Immature natural killer cell (primary cell): ENCODE measurements at places on chromosomes 7 and 10.
A peak's percentile ranks its signal among the peaks of the same experiment; 100 is the strongest.

DNA sequence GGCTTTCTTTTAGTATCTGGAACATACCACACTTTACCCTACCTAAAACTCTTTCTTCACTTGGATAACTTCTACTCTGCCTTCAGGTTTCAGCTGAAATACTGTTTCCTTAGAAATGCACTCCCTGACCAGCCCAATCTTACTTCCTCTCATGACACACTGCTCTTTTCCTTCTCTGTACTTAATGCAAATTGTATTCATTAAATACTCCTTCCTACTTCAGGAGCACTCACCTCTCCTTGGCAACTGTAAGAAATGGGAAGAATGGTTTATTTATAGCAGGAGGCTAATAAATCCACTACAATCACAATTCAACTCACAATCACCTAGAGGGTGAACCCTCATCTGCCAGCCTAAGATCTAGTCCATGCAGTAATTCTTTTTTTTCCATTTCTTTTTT, 15.2 kb downstream of the ZCWPW1 start:
- no peaks in the 10 kb centered on the region for H3K4me1 ChIP-seq
- H3K36me3 ChIP-seq: peaks cover 10% of the 10 kb centered on the region
- H3K27me3 ChIP-seq: no peaks in the 10 kb centered on the region
- H3K4me3 ChIP-seq: no peak overlapping the region

DNA sequence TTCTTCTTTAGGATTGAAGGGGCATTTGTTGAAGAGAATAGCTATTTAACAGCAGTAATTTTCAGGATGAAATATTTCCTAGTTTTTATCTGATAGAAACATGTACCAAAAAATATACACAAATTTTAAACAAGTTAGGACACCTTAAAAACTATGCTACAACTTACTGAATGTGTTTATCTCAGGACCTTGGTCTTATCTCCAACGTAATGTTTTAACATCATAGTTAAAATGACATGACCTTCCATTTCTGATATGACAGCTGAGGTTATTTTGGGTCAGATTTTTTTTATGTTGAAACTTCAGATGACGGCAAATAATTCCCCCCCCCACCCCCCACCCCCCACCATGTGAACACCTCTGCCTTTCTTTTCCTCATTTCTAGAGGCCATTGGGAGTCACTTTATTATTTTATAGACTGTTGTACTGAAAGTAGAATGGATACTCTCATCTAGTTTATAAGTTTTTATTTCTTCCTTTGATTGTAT, 8.0 kb downstream of the MRLN start:
- H3K27ac ChIP-seq: no peak overlapping the region
- no peaks in the 10 kb centered on the region for H3K4me1 ChIP-seq
- DNase-seq: no peak

GRCh38 chr10:1434912-1435692, 302.2 kb downstream of the ADARB2 start:
- H3K36me3 ChIP-seq: no peaks in the 10 kb centered on the region
- no peaks in the 10 kb centered on the region for H3K27me3 ChIP-seq
- H3K27ac ChIP-seq: no peak overlapping the region

GRCh38 chr10:60147576-60148265, 241.4 kb upstream of the CCDC6 start:
- no peak overlapping the region for H3K27ac ChIP-seq
- H3K36me3 ChIP-seq: no peaks in the 10 kb centered on the region
- H3K4me3 ChIP-seq: no peak overlapping the region
- no peaks in the 10 kb centered on the region for H3K27me3 ChIP-seq

GRCh38 chr7:95772298-95772770, at the start of gene DYNC1I1:
Gene DYNC1I1 (plus strand): TSS chr7:95772554. CDS start chr7:95804730, 32,176 bp downstream.
- no peak within 1 kb of the TSS for H3K27ac ChIP-seq
- peak within 1 kb of the TSS; percentile 84 for H3K4me3 ChIP-seq
- DNase-seq: peak; percentile 10
- peaks cover 6% of the 10 kb centered on the region for H3K4me1 ChIP-seq
- H3K27me3 ChIP-seq: peaks cover 11% of the 10 kb centered on the region
- no peaks in the 10 kb centered on the region for H3K36me3 ChIP-seq

DNA sequence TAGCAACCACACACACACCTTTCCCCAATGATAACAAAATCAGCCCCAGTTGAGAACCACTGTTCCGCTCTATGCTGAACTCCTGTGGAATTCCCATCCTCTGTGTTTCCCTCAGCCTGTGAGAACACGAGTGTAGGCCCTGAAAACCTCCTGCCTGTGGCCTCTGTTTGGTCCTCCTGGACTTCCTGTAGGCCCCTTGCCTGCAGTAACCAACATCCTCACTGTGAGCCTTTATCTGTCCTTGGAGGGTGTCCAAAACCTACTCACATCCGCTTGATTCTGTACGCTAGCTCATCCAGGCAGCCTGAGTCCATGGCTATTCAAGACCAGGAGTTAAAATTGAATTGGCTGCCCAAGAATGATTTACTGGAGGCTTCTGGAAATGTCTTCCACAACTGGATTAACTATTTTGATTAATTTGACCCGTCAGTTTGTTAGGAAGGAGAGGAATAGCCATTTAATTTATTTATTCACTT, 149.8 kb downstream of the AKR1D1 start:
- H3K27ac ChIP-seq: no peak overlapping the region
- H3K27me3 ChIP-seq: no peaks in the 10 kb centered on the region
- no peak overlapping the region for H3K4me3 ChIP-seq
- no peaks in the 10 kb centered on the region for H3K36me3 ChIP-seq
- DNase-seq: no peak

DNA sequence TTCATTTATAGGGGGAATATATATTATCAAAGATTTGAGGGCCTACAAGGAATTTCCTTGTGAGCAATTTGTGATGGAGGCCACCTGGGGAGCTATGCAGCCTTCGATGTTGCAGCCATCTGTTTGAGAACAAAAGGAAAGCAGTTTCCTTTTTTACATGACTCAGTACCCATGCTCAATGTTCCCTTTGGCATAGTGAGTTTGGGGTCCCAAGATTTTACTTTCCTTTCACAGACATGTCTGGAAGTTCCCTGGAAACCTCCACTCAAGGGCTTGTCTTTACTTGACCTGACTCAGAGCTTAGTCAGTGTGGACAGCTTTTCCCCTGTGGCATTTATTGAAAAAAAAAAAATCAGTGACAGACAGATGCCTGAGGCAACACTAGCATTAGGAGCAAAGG, 73.5 kb upstream of the VIPR2 start:
- H3K27ac ChIP-seq: peak overlapping the region; percentile 57
- H3K4me3 ChIP-seq: no peak overlapping the region
- no peaks in the 10 kb centered on the region for H3K4me1 ChIP-seq

GRCh38 chr10:132487241-132488135, 50.1 kb upstream of the INPP5A start:
- no peak for DNase-seq
- H3K36me3 ChIP-seq: no peaks in the 10 kb centered on the region
- H3K4me3 ChIP-seq: no peak overlapping the region
- H3K27ac ChIP-seq: no peak overlapping the region
- no peaks in the 10 kb centered on the region for H3K4me1 ChIP-seq
- H3K27me3 ChIP-seq: peaks cover 3% of the 10 kb centered on the region

DNA sequence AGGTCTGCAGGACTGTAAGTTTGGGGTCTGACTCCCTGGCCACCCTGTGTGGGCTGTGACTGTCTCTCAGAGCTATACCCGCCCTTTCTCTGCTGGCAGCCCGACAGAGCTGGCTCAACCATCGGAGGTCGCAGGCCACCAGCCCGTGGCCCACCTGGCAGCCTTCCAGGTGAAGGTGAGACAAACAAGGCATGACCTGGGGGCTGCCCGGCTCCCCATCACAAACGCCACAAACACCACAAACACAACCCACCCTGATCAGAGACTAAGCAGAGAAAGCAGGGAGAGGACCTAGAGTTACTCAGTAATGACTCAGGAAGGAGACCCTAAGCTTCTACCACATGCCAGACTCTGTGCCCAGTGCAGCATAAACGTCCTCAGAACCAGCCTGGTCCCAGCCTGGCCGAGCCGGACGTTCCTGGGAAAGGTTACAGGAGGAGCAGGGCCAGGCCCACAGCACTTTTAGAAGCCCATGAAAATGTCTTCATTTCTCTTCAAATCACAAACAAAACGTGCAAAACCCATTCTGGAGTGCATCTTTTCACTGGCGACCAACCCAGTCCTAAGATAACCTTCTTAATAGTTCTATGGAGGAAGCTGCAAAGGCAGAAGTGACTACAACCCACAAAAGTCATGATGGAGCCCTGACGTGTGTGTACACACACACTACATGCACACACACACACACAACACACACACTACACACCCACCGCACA, 66.8 kb downstream of the MKI67 start:
- H3K4me1 ChIP-seq: peaks cover 84% of the 10 kb centered on the region
- peak overlapping the region; percentile 45 for H3K4me3 ChIP-seq
- peaks cover 24% of the 10 kb centered on the region for H3K36me3 ChIP-seq
- H3K27ac ChIP-seq: peak overlapping the region; percentile 99
- DNase-seq: peak; percentile 44
- H3K27me3 ChIP-seq: peaks cover 35% of the 10 kb centered on the region

DNA sequence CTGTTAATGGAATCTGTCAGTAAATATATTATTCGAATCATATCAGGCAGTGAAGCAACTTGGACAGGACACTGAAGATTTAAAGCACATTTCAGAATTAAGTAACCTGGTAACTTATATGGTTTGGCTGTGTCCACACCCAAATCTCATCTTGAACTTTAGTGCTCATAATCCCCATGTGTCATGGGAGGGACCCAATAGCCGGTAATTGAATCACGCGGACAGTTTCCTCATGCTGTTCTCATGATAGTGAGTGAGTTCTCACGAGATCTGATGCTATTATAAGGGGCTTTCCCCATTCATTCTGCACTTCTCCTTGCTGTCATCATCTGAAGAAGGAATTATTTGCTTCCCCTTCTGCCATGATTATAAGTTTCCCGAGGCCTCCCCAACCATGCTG, 83.2 kb upstream of the COL1A2 start:
- no peak for DNase-seq
- H3K4me3 ChIP-seq: no peak overlapping the region
- H3K36me3 ChIP-seq: no peaks in the 10 kb centered on the region
- H3K27ac ChIP-seq: no peak overlapping the region

GRCh38 chr10:34768261-34768971, 46.7 kb downstream of the PARD3 start:
- no peak overlapping the region for H3K27ac ChIP-seq
- no peaks in the 10 kb centered on the region for H3K4me1 ChIP-seq
- H3K4me3 ChIP-seq: no peak overlapping the region
- H3K36me3 ChIP-seq: no peaks in the 10 kb centered on the region
- DNase-seq: no peak

- DNase-seq: no peak
- no peak overlapping the region for H3K27ac ChIP-seq
- H3K4me3 ChIP-seq: no peak overlapping the region
- peaks cover 3% of the 10 kb centered on the region for H3K27me3 ChIP-seq
Measured at GRCh38 chr10:23606456-23606855, 167.6 kb downstream of the OTUD1 start.

DNA sequence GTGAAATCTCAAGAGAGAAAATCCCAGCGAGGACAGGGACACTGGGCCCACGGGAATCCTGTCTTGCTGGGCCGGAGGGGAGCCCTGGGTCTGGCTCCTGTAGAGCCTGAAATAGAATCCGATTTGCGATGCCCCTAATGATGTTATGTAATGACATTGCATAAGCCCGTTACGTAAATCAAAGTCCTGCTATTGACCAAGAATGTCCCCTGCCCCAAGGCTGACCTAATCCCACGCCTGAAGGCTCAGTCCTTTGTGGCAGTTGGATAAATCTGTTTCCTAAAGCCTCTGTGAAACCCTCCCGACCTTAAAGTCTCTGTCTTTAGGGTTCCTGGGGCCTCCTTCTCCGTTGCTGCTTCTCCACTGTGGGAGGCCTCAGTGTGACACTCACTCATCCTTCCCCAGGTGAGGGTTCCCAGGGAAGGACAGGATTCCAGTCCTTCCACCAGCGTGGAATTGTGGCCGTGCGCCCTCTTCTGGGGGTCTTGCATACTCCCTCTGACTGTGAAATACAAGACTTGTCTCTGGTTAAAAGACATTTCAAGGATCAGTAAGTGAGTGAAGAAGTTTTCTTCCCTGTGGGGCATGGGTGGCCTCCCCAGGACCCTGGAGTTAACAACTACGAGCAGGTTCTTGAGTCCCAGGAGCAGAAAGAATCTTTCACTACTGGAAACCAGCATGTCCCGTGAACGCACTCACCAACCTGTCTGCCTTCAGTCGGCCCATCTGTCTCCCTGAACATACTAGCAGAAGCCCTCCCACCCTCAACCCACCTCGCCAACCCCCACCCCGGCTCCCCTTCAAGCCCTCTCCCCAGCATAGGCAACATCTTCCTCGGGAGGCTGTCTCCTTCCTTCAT, 19.8 kb downstream of the ZNF467 start:
- no peaks in the 10 kb centered on the region for H3K36me3 ChIP-seq
- H3K4me1 ChIP-seq: no peaks in the 10 kb centered on the region
- no peak for DNase-seq
- H3K4me3 ChIP-seq: no peak overlapping the region
- no peaks in the 10 kb centered on the region for H3K27me3 ChIP-seq

GRCh38 chr7:112201839-112202238, 4.4 kb downstream of the DOCK4 start:
- H3K36me3 ChIP-seq: no peaks in the 10 kb centered on the region
- DNase-seq: no peak
- H3K4me1 ChIP-seq: peaks cover 30% of the 10 kb centered on the region
- H3K27ac ChIP-seq: no peak overlapping the region

DNA sequence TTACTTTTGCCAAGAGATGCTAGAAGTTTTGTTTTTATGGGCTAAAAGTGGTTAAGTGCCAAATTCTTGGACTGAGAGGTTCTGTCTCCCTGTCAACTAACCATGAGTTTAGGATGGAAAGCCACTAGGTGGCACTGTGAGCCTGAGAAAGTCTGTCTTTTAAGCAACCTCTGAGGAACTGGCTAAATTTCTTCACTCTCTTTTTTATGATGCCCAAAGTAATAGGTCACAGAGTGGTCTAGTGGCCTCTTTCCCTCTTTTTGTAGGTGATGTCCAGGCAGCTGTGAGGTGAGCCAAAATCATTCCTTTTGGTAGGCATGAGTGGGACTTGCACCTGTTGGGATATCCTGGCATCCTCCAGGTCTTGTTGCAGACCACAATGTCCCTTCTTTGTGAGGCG, 56.8 kb downstream of the SND1 start:
- DNase-seq: peak; percentile 75
- no peak overlapping the region for H3K4me3 ChIP-seq
- peaks cover 66% of the 10 kb centered on the region for H3K36me3 ChIP-seq
- H3K4me1 ChIP-seq: peaks cover 12% of the 10 kb centered on the region
- no peak overlapping the region for H3K27ac ChIP-seq
- H3K27me3 ChIP-seq: peaks cover 2% of the 10 kb centered on the region

DNA sequence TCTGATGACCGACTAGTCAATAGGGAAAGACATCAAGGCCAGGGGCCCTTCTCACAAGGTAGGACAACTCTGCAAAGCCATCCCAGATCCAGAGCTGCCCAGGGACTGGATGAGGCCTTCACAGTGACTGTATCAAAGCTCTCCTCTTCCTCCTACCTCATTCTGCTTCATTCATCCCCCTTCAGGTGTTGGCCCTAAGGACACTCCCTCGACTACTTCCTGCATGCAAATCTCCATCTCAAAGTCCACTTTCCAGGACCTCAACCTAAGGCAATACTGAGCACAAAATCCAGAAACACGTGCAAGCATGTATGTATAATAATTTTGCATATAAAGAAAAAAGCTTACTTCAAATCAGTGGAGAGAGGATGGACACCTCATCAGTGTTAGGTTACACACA, 25.1 kb downstream of the DPY19L1 start:
- H3K4me1 ChIP-seq: peaks cover 2% of the 10 kb centered on the region
- no peak overlapping the region for H3K27ac ChIP-seq
- DNase-seq: no peak
- peaks cover 34% of the 10 kb centered on the region for H3K36me3 ChIP-seq
